NCI-H524 (cell line): ENCODE measurements at places on chromosomes 5 and 9.

- no peak for DNase-seq
These were observed 1.1 kb upstream of the ARHGEF39 start for GRCh38 chr9:35666045-35666444.

GRCh38 chr9:21570643-21571275 is 88.6 kb upstream of the IFNE start:
- DNase-seq: no peak

DNA sequence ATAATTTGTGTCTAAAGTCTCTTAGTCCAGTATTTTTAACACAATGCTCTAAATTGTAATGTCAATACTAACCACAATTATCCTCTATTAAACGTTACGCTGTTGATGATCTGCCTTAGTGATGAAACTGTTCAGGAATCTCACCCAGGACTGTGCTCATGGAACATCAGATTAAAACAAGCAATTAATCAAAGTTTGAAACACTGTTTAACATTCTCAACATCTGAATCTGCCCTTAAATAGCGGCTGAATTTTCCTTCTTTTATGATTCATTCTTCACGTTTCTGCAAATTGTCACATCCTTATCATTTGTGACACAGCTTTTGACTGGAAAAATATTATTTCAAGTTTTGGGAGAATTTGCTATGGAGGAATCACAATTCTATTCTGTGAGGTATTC is 113.8 kb downstream of the MARCHF11 start:
- no peak for DNase-seq

DNA sequence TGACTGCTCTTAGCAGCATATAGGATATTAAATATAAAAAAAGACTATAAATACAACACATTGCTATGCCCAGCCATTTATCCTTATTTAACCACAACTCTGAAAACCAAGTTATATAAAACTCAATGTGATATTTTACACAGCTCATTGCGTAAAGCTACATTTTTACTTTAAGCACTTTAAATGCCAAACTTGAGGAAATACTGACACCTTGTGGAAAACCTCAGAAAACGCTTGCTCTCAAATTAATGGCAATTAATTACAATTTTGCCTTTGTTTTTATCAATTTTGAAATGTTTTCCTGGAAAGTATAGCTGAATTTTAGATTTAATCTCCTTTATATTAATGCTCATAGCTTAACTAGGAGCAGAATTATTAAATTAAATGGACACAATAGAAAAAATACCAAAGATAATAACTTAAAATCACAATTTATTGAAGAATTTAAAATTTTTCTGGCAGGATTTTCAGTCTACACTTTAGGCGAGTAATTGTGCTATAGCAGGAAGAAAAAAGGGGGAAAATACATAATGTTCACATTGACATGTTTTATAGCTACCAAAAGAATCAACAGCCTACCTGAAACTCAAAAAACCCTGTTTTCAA is 25.2 kb upstream of the PLAC8L1 start:
- no peak for DNase-seq

DNA sequence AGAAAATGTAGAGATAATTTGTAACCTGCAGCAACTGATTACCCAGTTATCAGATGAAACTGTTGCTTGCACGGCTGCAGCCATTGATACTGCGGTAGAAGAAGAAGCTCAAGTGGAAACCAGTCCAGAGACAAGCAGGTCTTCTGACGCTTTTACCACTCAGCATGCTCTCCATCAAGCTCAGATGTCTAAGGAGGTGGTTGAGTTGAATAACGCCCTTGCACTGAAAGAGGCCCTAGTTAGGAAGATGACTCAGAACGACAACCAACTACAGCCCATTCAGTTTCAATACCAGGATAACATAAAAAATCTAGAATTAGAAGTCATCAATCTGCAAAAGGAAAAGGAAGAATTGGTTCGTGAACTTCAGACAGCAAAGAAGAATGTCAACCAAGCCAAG is 1.7 kb downstream of the KIF4B start:
- no peak for DNase-seq

GRCh38 chr9:132037458-132037857 is 42.2 kb downstream of the MED27 start:
- peak; percentile 91 for DNase-seq

GRCh38 chr5:87770016-87770570 is 357.4 kb upstream of the CCNH start:
- no peak for DNase-seq

- no peak for DNase-seq
These were observed 126.0 kb upstream of the TMEM161B start for GRCh38 chr5:88394536-88395175.

- no peak for DNase-seq
These were observed 121.4 kb upstream of the C6 start for GRCh38 chr5:41334758-41335157.

DNA sequence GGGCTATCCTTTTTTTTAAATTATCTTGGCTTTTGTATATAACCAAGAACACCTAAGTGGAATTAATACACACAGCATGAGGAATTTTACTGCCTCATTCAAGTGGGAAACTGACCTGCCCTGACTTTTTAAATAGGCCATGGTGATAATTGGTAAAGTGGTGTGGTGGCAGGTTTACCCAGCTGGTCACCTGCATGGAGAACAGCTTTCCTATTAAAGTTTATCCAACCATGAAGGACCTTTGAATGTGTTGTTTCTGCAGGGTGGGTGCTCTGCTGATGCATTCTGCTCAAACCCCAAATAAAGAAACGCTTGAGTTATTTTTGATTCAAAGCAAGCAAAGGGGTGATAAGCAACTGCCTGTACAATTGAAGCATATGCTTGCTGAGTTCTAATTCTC is 261.0 kb upstream of the GRIN3A start:
- DNase-seq: peak; percentile 92

DNA sequence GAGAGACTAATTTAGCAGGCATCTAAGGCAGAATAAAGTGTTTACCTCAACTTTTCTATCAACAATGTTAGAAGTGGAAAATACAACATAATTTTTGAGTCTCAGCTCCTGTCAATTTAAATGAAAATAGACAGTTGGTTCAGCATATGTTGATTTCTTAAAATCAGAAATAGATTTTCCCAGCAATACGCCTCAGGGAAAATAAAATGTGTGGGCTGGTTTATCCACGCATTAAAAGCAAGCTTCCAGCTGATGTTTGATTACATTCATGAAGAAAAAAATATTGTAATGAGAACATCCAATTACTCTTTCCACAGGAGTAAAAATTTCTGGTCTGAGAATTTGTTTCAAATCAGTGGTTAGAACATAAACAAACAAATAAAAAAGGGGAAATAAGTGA is 166.3 kb downstream of the PDE4D start:
- no peak for DNase-seq

- no peak for DNase-seq
These were observed 51.0 kb upstream of the FCN1 start for GRCh38 chr9:134968823-134969090.

GRCh38 chr5:179769271-179769670 is 24.5 kb upstream of the LTC4S start:
- no peak for DNase-seq

DNA sequence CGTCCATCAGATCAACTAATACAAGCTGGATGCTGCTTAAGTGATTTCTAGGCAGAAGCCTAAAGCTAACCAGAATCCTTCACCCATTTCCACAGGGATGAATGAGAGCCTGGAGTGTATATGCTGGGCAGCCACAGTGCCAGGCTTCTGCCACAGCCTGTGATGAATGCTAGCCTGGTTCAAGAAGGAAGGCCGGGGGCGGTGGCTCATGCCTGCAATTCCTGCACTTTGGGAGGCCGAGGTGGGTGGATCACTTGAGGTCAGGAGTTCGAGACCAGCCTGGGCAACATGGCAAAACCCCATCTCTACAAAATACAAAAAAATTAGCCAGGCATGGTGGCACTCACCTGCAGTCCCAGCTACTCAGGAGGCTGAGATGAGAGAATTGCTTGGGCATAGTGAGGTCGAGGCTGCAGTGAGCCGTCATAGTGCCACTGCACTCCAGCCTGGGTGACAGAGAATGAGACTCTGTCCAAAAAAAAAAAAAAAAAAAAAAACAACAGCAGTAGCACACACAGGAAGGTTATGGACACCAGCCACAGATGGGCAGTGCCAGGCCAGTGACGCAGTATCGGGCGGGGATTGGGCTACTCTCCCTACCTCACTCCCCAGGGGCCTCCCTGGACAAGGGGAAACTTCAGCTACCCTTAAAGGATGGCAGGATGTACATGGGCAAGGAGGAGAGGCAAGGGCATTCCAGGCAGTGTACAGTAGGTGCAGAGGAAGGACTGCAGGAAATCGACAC is 23.1 kb upstream of the HMCN2 start:
- no peak for DNase-seq

GRCh38 chr5:21171038-21171437 is 1183.0 kb upstream of the CDH18 start:
- no peak for DNase-seq

DNA sequence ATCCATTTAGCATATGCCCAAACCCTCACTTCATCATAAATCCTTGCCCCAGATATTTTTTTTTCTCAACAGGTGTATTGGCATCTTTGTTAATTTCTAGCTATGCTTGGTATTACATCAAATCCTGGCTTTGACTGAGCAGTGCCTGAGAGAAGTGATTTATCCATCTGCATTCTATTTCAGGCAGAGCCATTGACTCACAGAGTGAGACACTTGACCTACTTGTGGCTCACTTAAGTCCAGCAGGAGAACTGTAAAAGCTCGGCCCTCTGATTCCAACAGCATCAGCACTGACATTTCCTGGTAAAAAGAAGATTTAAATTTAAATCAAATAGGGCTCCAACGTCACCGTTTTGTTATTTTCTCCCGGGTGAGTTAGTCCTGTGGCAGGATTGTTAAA is 93.4 kb downstream of the PLK2 start:
- DNase-seq: no peak

DNA sequence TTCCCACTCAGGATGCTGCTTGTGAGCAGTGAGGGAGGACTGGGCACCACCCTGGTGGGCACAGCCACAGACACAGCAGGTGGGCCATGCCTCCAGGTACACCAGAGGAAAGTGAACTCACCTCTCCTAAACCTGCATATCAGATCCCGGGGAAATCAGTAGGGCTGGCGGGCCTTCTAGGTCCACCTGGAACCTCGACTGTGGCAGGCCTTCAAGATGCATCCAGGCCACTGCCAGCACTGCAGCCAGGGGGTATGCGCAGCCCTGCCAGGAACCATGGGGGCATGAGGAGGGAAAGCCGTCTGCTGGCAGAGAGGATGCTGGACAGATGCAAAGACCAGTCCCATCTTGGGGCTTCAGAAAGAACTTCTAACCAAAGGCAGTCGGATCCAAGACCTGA is 270.6 kb upstream of the IRX4 start:
- no peak for DNase-seq

- no peak for DNase-seq
These were observed 118.4 kb downstream of the ZNF608 start for GRCh38 chr5:124627815-124628595.
